ENCODE measurements at places on chromosomes 1 and 21.

DNA sequence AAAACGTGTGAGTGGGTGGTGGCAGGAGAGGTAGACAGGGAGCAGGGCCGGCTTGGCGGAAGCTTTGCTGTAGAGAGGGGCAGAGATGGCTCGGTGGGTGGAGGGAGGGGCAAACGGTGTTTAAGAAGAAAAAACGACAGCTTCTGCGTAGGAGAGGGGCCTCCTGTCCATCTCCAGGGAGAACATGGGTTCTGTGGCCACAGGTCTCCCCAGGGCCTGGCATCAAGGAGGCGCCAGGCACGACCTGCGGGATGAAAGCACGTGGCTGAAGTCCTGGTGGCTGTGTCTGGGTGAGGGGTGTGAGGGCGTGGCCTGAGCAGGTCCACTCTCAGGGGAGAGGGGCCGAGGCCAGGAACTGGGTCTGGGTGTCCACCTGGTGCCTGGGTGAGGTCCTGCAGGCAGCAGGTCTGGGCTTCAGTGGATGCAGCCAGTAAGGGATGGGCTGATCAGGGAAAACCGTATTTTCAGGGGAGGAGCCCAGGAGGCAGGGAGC, 940 bp upstream of the PRKCZ start:
- peak overlapping the region; percentile 81 for H3K4me3 ChIP-seq
- peaks cover 17% of the 10 kb centered on the region for H3K4me1 ChIP-seq
- DNase-seq, result peak; percentile 69
- H3K36me3 ChIP-seq, result peaks cover 34% of the 10 kb centered on the region
- peaks cover 14% of the 10 kb centered on the region for H3K27me3 ChIP-seq

DNA sequence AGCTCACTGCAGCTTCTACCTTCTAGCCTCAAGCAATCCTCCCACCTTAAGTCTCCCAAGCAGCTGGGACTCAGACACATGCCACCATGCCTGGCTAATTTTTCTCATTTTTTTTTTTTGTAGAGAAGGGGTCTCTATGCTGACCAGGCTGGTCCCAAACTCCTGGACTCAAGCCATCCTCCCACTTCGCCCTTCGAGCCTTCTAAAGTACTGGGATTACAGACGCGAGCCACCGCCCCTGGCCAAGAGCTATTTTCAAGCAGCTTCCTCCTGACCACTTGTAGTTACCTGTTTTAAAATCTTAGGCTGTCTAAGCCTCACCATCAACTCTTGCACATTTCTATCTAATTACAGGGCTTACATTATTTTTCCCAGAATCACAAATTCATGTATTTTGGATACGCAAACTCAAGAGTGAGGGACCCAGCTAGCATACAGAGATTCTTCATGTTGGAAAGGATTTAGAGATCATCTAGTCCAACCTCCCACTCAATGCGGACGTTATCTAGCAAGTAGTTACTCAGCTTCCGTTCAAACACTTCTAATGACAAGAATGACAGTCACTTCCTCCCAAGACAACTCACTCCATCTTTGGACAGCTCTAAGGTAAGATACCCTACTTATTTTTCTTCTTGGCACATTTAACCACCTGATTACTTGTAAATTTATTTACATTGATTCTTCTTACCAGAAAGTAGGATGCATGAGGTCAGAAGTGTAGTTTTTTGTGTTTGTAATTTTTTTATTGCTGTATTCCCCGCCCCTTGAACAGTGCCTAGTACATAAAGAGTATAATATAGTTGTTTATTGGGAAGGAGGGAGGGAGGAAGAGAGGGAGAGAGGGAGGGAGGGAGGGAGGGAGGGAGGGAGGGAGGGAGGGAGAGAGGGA, 65.4 kb downstream of the LUZP1 start:
- no peaks in the 10 kb centered on the region for H3K36me3 ChIP-seq
- no peak overlapping the region for H3K4me3 ChIP-seq

GRCh38 chr1:86502721-86503405, 34.1 kb downstream of the CLCA1 start:
- peak overlapping the region; percentile 76 for H3K4me3 ChIP-seq
- DNase-seq, result peak; percentile 46
- peaks cover 6% of the 10 kb centered on the region for H3K36me3 ChIP-seq
- H3K27me3 ChIP-seq, result peaks cover 14% of the 10 kb centered on the region
- H3K27ac ChIP-seq, result peak overlapping the region; percentile 21

- no peak for DNase-seq
- H3K27me3 ChIP-seq, result no peaks in the 10 kb centered on the region
- no peak overlapping the region for H3K4me3 ChIP-seq
- no peaks in the 10 kb centered on the region for H3K36me3 ChIP-seq
- H3K27ac ChIP-seq, result no peak overlapping the region
Observed at GRCh38 chr1:196550731-196551130, 57.5 kb downstream of the KCNT2 start.
